ENCODE measurements at places on chromosomes 5 and 9.

DNA sequence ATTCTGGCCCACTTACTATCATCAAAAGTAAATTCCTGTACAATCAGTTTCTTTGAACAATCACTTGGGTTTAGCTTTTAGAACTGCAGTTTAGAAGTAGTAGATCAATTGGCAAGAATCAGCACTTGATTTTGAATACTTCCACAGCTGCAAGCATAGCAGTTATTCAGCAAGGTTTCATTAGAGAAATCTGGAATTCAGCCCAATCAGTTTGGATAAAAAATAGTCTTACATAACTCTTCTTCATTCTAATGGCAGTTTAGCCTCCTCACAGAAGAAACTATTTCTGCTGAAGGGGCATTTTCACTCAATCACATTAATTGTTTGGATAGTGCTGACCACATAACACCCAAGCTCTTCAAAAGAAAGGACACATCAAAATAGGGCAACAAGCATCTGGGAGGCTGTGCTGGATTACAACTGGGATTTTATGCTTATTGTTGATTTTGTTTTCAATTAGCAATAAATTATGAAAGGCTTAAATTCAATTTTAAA lies 336.2 kb upstream of the PDE4D start:
- no peak for DNase-seq

GRCh38 chr5:140322751-140323731 lies 20.1 kb upstream of the PFDN1 start:
- no peak for DNase-seq

DNA sequence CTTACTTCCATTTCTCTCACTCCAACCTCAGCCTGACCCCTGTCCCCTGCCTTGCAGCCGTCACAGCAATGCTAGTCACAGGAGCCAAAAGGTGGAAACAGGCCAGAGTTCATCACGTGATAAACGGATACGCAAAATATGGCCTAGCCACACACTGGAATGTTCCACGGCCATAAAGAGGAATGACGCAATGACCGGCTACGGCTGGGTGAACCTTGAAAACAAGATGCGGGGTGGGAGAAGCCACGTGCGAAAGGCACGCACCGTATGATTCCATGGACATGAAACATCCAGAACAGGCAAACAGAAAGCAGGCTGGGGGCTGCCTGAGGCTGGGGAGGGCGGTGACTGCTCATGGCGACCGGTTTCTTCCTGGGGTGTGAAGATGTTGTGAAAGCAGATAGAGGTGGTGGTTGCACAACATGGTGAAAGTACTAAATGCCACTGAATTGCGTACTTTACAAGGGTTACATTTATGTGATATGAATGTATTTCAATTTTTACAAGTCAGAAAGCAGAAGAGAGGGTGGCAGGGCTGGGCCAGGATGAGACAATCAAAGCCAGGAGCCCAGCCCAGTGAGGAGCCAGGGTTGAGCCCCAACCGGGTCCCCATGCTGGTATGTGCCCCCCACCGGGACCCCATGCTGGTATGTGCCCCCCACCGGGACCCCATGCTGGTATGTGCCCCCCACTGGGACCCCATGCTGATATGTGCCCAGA lies 117.8 kb upstream of the SARDH start:
- DNase-seq, result no peak

- no peak for DNase-seq
Observed at GRCh38 chr5:14161825-14162556, 18.8 kb downstream of the TRIO start.

DNA sequence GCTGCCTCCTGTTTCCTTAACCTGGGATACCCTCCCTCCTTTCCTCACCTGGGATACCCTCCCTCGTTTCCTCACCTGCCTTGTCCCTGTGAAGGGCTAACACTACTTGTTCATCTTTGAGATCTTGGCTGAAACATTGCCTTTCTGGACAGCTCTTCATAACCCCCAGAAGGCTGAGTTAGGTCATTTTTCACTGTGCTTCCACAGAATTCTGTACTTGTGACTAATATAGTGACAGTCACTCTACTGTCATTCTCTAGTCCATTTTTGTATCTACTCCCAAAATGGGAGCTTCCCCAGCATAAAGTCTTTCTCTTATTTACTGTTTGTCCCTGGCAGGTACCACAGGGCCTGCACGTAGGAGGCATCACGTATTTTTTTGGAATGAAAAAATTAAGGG lies 21.5 kb upstream of the DAB2 start:
- no peak for DNase-seq

Measured in naive thymus-derived CD8-positive, alpha-beta T cell (primary cell).